CD4-positive, alpha-beta T cell (primary cell): ENCODE measurements at places on chromosomes 2 and 18.
A peak's percentile ranks its signal among the peaks of the same experiment; 100 is the strongest.

DNA sequence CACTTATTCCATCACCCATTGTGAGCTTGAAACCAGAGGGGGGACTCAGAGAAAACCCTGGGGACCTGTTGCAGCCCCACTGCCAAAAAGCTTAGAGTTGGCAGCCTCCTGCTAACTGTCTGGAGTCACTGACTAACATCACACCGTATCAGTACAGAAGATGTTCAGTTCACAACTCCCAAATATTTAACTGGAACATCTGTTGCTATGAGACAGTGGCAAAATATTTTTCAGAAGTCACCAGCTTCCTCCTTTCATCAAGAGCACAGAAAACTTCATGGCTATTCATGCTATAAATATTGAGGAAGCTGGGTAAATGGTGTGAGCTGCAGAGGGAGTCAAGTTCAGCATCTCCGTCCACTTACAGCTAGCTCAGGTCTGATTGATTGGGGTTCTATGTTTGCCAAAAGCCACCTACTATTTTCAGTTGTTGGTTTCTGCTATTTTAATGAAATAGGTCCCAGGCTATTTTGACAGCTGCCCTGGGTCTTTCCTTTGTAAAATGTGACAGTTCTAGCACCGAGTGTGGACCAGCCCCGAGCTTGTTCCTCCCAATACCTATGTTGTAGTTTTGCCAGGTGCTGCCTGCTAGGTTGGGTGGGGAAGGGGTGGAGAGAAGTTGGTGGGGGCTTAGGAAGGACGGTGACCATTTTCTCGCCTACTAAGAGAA is 9.8 kb downstream of the TUBB6 start:
- DNase-seq, result no peak

- DNase-seq, result no peak
Observed at GRCh38 chr2:12766421-12766879, 49.7 kb downstream of the TRIB2 start.

GRCh38 chr18:23662309-23663263 is at the start of gene ANKRD29:
TSS of gene ANKRD29 (minus strand) at chr18:23662911. CDS start at chr18:23662730, 181 bp downstream.
- peak; percentile 57 for DNase-seq

DNA sequence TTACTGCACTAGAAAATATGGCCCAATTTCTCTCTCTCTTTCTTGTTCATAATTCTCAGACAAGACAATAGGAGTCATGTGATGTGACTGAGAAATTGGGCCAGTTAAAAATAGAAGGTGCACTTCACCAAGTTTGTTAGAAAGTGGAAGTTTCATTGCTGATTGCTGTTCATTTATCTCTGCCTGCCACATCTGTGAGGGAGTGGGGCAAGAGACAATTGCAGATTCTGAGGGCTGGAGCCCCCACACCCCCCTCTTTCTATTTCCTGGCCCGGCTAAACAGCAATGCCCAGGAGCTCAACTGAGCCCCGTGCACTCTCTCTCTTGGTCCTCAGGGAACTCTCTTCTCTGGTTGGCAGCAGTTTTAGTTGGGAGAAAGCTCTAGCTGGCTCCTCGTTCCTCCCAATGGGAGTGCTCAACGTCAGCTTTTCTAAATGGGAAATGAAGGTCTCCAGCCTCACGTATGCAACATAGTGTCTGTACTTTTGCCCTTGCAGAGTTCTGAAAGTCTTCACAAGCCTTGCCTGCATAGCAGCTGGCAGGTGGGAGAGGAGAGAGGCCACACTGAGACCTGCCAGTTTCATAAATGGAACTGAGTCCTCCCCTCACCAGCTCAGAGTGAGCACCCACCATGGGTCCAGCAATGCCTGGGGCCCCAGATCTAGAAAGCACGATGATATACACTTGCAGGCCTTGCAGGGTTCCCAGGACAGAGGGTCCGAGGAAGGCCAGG is 115.7 kb downstream of the MYCN start:
- no peak for DNase-seq

GRCh38 chr2:120499784-120500495 is 154.0 kb downstream of the INHBB start:
- no peak for DNase-seq

DNA sequence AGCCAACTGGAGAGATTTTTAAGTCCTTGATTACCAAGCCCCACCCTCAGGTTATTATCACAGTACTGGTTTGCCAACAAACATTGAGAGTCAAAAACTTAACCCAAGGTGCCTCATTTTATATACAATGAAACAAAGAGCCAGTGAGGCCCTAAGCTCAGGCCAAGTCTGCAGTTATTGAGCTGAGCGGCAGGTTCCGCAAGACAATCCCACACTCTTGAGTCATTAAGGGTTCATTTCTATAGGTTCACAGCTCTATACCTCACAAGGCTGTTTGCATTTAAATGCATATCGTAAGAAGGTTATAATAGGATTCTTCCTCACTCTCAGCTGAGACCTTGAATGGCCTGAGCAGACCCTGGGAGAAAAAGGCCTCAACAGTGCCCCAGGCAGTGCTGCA is 268.4 kb upstream of the RGPD4 start:
- DNase-seq, result no peak

- no peak for DNase-seq
Observed at GRCh38 chr2:191714925-191715324, 37.0 kb downstream of the NABP1 start.

GRCh38 chr2:10647441-10647840 is 42.3 kb downstream of the NOL10 start:
- no peak for DNase-seq
